ENCODE measurements at places on chromosomes 5 and 9. TPM values are rescaled to one million over a fixed set of nuclear protein-coding genes. Genes with fewer than 3 reads are reported as not detected.

PCAT7 gene
- not detected for total RNA-seq

PCDHB11 gene
- 6.0 TPM for total RNA-seq

GRCh38 chr5:137935190-137935589, 45.9 kb downstream of the PKD2L2 start:
- no peak overlapping the region for H3K4me3 ChIP-seq
- no peaks in the 10 kb centered on the region for H3K27me3 ChIP-seq
- peak overlapping the region; percentile 20 for H3K27ac ChIP-seq
- no peak for DNase-seq
- peaks cover 15% of the 10 kb centered on the region for H3K36me3 ChIP-seq
- H3K4me1 ChIP-seq: peaks cover 37% of the 10 kb centered on the region

DNA sequence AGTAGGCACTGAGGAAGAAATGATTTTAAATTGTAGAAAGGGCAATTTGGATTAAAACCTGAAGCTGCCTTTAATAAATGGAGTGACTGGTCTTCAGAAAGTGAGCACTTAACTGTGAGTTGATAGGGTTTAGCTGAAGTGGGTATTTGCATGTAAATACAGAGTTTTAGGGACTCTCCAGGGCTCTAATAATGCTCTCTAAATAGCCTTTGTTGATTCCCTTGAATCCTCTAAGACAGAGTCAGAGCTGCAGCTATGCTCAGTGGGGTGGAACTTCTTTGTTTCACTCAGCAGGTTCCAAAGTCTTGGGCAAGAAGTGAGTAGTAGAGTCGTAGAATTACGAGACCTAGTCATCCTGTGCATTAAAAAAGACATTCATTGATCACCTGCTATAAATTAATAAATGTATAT, 21.4 kb downstream of the GLRA1 start:
- no peak overlapping the region for H3K27ac ChIP-seq
- no peaks in the 10 kb centered on the region for H3K27me3 ChIP-seq
- H3K4me1 ChIP-seq: peaks cover 50% of the 10 kb centered on the region
- no peak overlapping the region for H3K4me3 ChIP-seq
- no peaks in the 10 kb centered on the region for H3K36me3 ChIP-seq

DNA sequence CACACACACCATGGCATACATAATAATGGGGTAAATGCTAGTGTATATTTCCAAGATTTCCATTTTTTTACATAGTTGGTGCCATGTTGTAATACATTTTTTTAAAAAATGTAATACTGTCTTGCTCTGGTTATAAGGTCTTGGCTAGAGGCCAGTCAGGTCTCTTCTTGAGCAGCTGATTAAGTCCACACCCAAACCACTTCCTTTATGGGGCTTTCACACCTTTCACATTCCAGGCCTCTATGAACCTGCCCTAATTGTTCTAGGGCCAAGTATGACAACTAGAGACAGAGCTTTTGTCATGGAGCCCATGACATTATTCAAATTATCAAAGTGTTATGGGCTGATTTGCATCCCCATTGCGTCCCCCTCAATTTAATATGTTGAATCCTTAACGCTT, 495.6 kb upstream of the CTNND2 start:
- no peaks in the 10 kb centered on the region for H3K4me1 ChIP-seq
- no peaks in the 10 kb centered on the region for H3K36me3 ChIP-seq
- no peak overlapping the region for H3K4me3 ChIP-seq
- no peak overlapping the region for H3K27ac ChIP-seq

GRCh38 chr9:83281306-83282255, 218.6 kb upstream of the RASEF start:
- H3K4me1 ChIP-seq: peaks cover 4% of the 10 kb centered on the region
- H3K4me3 ChIP-seq: no peak overlapping the region
- no peak for DNase-seq
- H3K27me3 ChIP-seq: no peaks in the 10 kb centered on the region
- H3K36me3 ChIP-seq: no peaks in the 10 kb centered on the region

DNA sequence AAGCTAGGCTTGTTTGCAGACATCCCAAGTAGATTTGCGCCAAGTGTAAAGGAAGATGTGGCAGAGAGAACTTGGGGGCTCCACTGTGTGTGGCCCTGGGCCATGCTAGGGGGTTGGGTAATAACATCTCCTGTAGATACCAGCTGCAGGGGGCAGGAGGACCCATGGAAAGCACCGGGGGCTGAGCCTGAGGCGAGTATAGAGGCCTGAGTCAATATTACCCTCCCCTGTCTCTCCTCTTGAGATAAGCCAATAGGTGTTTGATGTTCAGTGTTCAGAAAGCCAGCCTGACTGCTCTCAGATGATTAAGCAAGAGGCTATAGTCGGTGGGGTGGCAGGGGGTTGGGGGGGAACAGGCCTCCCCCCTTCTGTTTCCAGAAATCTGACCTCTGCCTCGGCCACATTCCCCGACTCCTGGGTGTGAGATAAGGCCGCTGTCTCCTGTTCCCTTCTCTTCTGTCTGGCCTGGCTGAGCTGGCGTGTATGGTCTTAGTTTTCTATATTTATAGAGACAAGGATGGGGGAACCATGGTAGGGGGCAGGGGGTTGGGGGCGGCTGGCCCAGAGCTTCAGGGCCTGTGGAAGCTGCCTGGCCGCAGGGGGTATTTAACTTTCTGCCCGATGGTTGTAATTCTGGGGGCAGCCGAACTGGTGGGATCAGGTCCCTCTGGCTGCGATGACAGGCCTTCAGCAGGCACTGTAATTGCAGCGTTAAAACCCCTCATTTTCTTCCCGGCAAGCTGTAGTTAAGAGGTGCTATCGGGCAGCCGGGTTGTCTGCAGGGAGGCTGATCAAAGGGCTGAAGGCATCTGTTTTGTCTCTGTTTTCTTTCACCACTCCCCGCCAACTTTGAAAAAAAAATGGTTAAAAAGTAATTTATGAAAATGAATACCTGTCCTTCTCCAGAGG, 292.0 kb downstream of the NSG2 start:
- DNase-seq: no peak
- no peaks in the 10 kb centered on the region for H3K36me3 ChIP-seq
- no peaks in the 10 kb centered on the region for H3K27me3 ChIP-seq
- H3K4me3 ChIP-seq: peak overlapping the region; percentile 61
- peak overlapping the region; percentile 76 for H3K27ac ChIP-seq
- peaks cover 40% of the 10 kb centered on the region for H3K4me1 ChIP-seq

GRCh38 chr5:80193401-80193800, 62.4 kb downstream of the SERINC5 start:
- H3K4me1 ChIP-seq: peaks cover 11% of the 10 kb centered on the region
- DNase-seq: no peak
- H3K27me3 ChIP-seq: no peaks in the 10 kb centered on the region

DNA sequence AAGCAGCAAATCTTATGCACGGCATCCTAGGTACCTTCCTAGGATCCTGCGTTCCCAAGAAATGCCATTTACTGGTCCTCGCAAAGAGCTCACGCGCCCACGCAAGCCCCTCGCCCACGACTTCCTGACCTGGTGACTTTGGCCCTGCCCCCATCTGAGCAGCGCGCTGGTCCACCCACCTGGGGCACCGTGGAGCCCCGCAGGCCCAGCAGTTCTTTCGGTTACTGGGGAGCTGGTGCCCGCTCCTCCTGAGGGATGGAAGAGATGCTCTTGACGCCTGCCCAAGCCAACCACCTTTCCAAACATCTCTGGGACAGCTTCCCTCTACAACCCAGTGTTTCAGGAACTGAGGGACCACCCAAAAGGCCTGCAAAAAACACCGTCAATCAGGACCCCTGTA, 16.7 kb downstream of the EQTN start:
- no peaks in the 10 kb centered on the region for H3K27me3 ChIP-seq
- no peak overlapping the region for H3K27ac ChIP-seq
- no peak overlapping the region for H3K4me3 ChIP-seq
- no peak for DNase-seq
- H3K36me3 ChIP-seq: no peaks in the 10 kb centered on the region

DNA sequence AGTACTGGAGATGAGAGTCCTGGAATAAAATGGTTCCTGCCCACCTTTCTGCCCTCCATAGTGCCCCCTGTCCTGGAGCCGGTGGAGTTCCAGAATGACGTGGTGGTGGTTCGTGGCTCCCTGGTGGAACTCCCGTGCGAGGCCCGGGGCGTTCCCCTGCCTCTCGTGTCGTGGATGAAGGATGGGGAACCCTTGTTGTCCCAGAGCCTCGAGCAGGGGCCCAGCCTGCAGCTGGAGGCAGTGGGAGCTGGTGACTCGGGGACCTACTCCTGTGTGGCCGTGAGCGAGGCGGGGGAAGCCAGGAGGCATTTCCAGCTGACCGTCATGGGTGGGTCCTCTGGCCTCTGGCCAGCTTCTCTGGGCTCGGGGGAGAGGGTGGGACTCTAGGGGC, 51.1 kb upstream of the ASS1 start:
- no peak overlapping the region for H3K4me3 ChIP-seq
- DNase-seq: no peak
- no peaks in the 10 kb centered on the region for H3K36me3 ChIP-seq
- H3K4me1 ChIP-seq: no peaks in the 10 kb centered on the region
- H3K27ac ChIP-seq: no peak overlapping the region
- H3K27me3 ChIP-seq: no peaks in the 10 kb centered on the region

GRCh38 chr5:150441813-150442698, 7.5 kb downstream of the RPS14 start:
- H3K4me3 ChIP-seq: no peak overlapping the region
- peak overlapping the region; percentile 12 for H3K27ac ChIP-seq
- H3K36me3 ChIP-seq: peaks cover 40% of the 10 kb centered on the region
- peaks cover 1% of the 10 kb centered on the region for H3K4me1 ChIP-seq
- no peaks in the 10 kb centered on the region for H3K27me3 ChIP-seq
- no peak for DNase-seq

DNA sequence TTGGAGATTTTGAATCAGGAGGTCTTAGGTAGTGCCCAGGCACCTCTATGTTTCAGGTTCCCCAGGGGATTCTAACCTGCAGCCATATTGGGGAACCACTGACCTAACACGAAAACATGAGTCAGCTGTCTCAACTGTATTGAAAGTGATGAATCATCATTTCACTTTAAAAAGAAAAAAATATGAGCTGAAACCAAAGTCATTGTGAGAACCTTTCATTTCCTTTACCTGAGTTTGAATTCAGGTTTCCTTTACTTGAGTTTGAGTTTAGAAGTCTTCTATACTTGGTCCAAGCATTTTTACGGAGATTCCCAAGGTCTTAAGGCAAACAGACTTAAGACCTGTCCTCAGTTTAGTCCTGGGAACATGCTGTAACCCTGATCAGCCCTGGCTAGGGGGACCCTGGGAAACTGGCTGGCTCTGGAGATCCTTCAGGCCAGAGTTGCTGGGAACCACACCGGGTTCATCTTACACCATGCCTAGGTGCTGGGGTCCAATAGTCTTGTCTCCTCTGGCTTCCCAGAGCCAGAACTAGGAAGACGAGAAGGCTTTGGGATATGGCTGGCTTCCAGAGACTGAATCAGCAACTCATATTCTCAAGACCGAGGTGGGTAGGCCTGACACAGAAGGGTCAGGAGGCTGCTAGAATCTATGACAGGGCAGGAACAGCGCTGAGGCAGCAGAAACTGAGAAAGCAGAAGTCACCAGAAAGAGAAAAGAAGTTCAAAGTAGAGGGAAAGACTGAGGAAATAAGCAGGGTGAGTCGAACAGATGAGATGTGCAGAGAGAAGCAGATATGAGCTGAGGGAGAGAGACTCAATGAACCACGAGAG, 16.4 kb upstream of the PDCD1LG2 start:
- no peak overlapping the region for H3K4me3 ChIP-seq
- no peak overlapping the region for H3K27ac ChIP-seq
- H3K36me3 ChIP-seq: no peaks in the 10 kb centered on the region
- H3K4me1 ChIP-seq: peaks cover 6% of the 10 kb centered on the region

DNA sequence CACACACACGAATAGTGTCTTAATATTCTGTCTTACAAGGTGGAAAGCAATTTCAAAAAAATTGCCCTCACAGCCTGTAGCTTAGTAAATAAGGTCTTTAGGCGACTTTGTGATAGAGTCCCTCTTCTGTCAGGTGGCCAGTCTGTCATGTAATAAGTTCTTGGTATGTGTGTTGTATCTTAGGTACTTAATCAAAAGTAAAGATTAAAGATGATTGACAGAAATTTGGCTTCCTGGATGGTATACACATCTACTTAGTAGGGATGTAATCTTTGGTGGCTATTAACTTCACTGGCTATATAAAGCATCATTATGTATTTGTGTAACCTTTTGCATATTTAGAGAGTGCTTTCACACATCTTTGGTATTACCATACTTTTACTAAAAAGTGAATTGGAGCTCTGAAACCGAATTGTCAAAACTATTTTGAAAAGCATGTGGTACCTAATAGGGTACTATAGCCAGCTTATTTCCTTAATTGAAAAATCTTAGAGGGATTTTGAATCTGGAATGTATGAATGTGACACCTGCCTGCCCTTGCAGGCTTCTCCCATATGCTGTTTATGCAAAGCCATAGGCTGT, 3.4 kb downstream of the G3BP1 start:
- H3K36me3 ChIP-seq: no peaks in the 10 kb centered on the region
- H3K27me3 ChIP-seq: no peaks in the 10 kb centered on the region
- no peak overlapping the region for H3K4me3 ChIP-seq

DNA sequence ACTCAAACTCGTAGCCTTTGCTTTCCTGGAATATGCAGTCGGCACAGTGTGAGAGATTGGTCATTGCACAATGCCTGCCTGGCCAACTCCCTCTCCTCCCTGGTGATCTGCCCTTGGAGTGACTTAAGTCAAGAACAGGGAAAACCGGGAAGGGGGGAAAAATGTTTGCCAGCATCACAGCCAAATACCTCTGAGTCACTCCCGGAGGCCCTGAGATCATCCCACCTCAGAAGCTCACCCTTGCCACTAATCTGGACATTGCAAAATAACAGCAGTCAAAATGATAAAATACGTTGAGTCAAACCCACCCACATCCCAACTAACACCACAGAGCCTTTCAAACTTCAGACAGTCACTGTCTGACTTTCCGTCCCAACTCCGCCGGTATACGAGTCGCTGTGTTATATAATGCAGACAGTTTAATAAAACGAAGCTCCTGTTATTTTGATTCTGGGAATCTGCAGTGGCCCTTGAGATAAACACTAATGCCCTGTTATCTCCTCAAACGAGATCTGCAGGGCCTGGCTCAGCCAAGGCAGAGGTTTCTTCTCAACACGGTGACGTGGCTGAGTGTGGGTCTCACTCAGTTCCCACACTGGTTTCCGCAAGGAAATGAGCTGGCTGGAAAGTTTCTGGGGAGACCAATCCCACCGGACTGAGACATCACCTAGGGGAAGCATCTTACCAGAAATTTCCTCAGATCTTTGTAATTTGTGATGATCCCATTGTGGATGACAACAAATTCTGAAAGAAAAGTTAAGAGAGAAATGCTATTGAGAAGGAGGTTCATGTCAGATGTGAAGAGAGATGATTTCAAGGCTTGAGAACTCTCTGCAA, 22.1 kb downstream of the GFPT2 start:
- no peaks in the 10 kb centered on the region for H3K27me3 ChIP-seq
- H3K4me3 ChIP-seq: no peak overlapping the region
- H3K27ac ChIP-seq: peak overlapping the region; percentile 34

GRCh38 chr9:93422977-93423616, 28.4 kb upstream of the FAM120A start:
- H3K27me3 ChIP-seq: no peaks in the 10 kb centered on the region
- H3K4me1 ChIP-seq: no peaks in the 10 kb centered on the region
- no peak for DNase-seq
- no peak overlapping the region for H3K4me3 ChIP-seq
- H3K36me3 ChIP-seq: no peaks in the 10 kb centered on the region

- no peak overlapping the region for H3K27ac ChIP-seq
- H3K4me3 ChIP-seq: no peak overlapping the region
- H3K4me1 ChIP-seq: no peaks in the 10 kb centered on the region
Measured at GRCh38 chr5:1291611-1292080, 3.2 kb downstream of the TERT start.

- H3K27ac ChIP-seq: peak overlapping the region; percentile 94
- no peaks in the 10 kb centered on the region for H3K27me3 ChIP-seq
- no peaks in the 10 kb centered on the region for H3K36me3 ChIP-seq
- H3K4me1 ChIP-seq: peaks cover 67% of the 10 kb centered on the region
- no peak overlapping the region for H3K4me3 ChIP-seq
Measured at GRCh38 chr9:121738411-121738810, 87.0 kb downstream of the DAB2IP start.
